ENCODE measurements at places on chromosomes 1 and 21.

DNA sequence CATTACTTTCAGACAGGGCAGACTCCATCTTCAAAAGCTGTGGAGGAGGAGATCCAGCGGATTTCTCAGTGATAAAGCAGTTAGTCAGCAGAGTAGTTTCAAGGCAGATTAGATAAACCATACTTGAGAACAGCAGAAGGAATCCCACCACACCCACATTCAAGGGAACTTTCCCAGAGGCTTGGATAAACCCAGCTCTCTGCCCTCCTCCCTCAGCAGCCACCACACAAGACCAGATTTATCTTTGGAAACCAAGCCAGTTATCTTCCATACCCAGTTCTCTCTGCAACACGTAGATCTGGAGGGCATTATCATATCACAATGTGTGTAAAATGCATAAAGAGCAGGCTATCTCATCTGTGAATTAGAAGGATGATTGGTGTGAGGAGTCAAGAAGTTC, 40.2 kb downstream of the GFI1 start:
- DNase-seq: peak; percentile 71

DNA sequence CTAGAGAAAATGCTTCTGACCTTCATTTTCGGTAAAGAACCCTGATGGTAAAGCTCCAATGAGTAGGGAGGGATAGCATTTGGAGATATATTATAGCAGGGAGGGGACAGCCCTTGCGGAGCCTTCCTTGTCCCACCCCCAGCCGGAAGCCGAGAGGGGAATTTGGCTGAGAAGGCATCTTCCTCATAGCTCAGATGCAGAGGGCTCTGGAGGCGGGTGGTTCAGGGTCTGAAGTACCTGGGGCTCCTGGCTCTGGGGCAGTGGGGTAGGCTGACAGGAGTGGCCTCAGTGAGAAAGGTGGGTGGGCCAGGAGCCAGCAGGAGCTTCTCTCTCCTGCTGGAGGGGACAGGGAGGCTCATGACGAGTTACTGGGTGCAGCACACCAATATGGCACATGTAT, 88.0 kb upstream of the IFFO2 start:
- DNase-seq: no peak

DNA sequence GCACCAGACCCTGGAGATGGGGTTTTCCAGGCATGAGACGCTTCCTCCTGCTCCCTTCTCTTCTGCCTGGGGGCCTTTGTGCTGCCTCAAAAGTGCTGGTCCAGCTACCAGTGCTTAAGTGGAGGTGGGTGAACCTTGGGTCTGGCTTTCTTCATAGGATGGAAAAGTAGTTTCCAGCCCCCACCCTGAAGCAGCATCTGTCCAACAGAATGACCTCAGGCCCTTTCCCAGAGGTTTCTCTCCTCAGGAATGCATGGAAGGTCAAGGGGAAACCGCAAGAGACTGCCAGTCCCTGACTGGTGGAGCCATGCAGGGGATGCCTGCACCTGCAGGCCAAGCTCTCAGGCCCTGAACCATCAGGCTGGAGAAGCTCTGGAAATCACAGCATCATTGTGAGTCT, 63.8 kb downstream of the HMGB4 start:
- peak; percentile 74 for DNase-seq

DNA sequence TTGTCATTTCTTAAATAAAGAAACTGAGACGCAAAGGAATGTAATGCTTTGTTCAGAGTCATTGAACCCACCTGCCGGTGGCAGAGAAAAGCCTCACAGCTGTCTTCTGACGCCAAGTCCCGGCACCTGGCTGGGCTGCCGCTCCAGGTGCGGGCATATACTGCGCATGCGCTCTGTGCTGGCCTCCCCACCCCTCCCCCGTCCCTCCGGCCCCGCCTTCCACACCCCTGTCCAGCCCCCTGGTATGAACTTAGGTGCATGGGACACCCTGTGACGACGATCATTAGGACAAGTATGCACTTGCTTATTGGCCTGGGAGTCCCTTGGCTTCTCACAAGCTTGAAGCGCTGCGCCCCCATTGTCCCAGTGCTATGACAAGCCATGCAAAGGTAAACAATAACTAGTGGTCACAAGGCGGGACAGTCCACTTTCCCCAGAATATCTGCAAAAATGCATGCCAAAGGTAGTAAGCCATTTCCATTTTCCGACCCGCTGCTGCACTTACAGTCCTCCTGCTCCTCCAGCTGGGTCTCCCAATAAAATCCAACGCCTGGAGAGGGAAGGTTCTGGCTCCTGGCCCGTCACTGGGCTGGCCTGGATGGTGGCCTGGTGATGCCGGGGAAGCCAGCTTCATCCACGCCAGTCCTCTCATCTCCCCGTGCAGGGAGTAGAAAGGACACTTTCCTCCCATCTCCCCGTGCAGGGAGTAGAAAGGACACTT, 100.4 kb downstream of the PSMG1 start:
- DNase-seq: no peak

DNA sequence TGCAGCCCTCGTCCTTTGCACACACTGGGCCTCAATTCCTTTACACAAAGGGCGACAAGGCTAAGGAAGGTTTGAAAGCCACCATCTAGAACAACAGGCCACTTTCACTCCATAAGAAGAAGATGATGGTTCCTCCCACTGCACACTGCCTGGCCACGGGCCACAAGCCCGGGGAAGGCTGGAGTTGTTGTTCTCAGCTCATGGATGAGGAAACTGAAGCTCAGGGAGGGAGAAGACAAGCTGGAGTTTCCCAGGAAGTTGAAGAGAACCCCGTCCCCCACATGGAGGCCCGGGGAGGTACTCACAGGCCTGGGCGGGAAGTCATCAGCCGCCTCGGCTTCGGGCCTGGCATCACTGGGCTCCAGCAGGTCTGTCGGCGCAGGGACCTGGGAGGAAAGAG, 24.6 kb upstream of the DDOST start:
- no peak for DNase-seq

DNA sequence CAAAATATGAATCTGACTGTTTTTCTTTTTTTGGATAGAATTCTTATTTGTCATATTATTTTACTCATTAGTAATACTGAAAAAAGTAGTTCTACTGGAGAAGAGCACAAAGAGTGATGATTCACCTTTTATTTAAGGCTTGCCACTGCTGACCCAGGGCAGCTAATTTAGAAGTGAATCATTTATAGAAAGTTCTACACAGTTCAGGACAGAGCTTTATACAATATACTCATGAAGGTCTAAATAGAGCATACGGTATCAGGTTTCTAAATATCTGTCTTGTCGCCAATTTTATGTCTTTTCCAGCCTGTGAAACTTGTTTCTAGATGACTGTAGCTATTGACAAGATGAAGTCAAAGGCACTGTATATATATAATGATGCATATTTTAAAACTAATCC, 25.0 kb downstream of the GIPC2 start:
- no peak for DNase-seq

GRCh38 chr1:51952638-51953037, 37.9 kb downstream of the RAB3B start:
- DNase-seq: no peak

DNA sequence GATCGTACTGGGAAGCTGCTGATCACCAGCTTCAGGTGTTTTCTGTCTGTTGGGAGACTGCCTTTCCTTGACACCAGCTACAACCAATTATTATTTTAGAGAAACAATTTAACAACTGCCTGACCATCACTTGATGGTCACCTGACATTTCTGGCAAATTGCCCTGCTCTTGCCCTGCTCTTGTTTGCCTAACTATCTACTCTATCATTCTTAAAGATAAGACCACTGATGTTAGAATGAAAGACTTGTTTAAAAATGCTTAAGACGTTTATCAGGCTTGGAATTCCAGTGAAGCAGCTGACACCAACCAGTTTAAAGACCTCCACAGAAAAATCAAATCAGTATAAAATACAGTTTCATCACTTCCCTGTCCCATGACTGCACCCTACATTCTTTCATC, 423.3 kb upstream of the CAMK1G start:
- DNase-seq: no peak

GRCh38 chr1:178005450-178005849, 35.6 kb upstream of the SEC16B start:
- no peak for DNase-seq

DNA sequence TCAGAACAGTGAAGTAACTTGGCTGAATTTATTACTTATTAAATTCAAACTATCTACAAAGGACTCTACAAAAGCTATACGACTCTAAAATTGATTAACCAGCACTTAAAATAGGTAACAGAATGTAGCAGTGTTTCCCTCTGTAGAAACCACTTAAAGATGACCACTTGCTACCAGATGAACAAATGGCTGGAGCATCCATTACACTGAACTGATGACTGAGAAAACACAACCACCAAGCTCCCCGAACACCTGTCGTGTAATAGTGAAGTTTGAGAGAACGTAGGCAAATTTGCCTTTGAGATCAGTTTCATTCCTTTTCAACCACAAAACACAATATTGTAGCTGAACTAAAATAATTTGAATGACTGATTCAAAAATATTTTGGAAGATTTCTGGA, 226.7 kb downstream of the KCNT2 start:
- DNase-seq: no peak

GRCh38 chr1:1000357-1001056, 610 bp upstream of the HES4 start:
- peak; percentile 83 for DNase-seq

DNA sequence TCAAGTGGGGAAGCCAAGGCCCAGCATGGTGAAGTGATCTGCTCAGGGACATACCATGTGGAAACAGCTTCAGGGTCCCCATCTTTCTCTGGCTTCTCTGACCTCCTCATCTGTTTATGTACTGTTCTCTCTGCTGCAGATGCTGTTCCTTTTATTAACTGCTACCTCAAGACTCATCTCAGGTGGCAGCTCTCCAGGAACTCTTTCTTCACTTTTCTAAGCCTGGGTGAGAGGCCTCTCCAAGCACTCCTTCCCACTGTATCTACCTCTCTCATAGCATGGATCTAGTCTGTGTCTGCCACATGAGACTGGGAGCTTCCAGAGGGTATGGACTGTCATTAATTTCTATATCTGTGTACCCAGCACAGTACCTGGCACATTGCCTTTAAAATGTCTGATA, 73.4 kb upstream of the PPM1J start:
- DNase-seq: no peak

DNA sequence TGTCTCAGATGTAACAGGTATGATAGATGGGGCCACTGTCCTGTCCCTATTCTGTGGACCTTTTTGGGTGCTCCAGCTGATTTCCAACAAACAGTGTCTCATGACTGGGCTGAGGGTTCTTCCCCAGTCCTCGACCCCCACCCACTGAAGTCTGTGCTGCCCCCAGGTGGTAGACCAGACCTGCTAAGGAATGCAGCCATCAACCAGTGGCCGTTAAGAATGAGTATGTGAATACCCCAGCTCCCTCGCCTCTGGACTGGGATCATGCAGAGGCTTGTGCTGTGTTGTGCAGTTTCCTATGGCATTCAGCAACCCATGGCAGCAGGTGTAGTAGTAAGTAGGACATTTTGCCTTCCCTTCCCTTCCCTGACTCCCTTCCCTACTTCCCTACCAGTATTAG, 183.1 kb upstream of the KAZN start:
- peak; percentile 68 for DNase-seq

GRCh38 chr1:42449256-42449655, 6.6 kb downstream of the ZMYND12 start:
- no peak for DNase-seq

- DNase-seq: no peak
Measured at GRCh38 chr1:54221113-54221834, 21.3 kb downstream of the MRPL37 start.

- DNase-seq: no peak
Measured at GRCh38 chr1:112614460-112615065, 4.4 kb downstream of the ST7L start.

- DNase-seq: no peak
Measured at GRCh38 chr1:14019461-14019860, 319.5 kb downstream of the PRDM2 start.

- DNase-seq: no peak
Measured at GRCh38 chr1:216119600-216119999, 303.6 kb downstream of the USH2A start.

GRCh38 chr1:29754573-29755375, 518.5 kb downstream of the PTPRU start:
- peak; percentile 30 for DNase-seq

DNA sequence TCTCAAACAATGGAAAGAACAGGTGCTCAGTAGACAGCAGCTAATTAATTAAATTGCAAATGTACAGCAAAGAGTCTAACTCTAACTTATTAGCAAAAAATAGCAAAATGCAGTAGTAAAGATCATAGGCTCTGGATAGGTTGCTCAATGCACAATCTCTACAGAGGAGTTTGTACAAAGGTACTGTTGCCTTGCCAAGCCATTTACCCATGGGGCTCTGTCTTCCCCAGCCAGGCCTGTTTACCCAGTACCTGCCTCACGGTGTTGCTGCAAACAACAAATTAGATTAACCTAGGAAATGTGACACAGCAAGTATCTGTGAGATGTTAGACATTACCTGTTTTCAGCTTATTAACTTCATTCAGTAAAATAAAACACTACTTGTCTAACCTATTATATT, 222.0 kb downstream of the DENND1B start:
- no peak for DNase-seq

- DNase-seq: peak; percentile 56
Measured at GRCh38 chr1:200034761-200035396, 7.4 kb downstream of the NR5A2 start.

DNA sequence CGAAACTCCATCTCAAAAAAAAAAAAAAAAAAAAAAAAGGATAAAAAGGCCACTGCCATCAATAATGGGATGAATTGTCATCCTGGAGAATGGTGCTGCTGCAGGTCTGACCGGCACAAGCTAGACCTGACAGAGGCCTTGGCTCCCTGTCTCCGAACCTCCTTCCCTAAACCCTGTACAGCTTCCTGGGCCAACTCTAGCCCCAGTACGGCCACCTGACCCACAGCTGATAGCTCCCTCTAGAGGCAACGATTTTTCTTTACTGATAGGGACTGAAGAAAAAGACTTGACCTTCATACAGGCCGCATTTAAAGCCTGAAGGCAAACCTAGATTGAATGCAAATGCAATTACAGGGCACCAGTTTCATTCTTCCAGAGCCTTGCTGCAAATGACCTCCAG, 30.7 kb downstream of the NOL9 start:
- DNase-seq: peak; percentile 80

DNA sequence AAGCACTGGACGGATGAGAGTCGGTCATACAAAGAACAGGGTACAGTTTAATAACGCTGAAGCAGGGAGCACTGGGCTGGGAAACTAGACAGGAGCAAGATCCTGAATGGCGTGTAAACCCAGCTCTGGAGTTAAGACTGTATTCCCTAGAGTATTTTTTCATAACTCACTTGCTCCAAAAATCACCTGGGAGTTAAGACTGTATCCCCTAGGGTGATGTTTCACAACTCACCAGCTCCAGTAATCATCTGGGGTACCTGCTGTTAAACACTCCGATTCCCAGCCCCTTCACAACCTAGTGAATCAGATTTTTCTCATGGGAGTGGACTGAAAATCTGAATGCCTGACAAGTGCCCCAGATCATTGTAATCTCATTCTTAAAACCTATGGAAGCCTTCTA, 123.2 kb downstream of the MAB21L3 start:
- no peak for DNase-seq

GRCh38 chr1:21568809-21569385, 59.7 kb downstream of the ALPL start:
- peak; percentile 85 for DNase-seq

GRCh38 chr1:9466780-9467758, 72.2 kb upstream of the SLC25A33 start:
- DNase-seq: no peak

GRCh38 chr21:42308914-42309752, 6.1 kb downstream of the TFF3 start:
- DNase-seq: no peak

- DNase-seq: no peak
Measured at GRCh38 chr1:13619909-13620308, 36.3 kb downstream of the PDPN start.

All from islet precursor cell (in vitro differentiated cells).